Activated T-helper 1 cell treated with anti-CD3 and anti-CD28 coated beads, Interleukin-2, amount 50 U/mL, for 16 hours (primary cell): ENCODE measurements at places on chromosomes 3 and 15.
A peak's percentile ranks its signal among the peaks of the same experiment; 100 is the strongest.

DNA sequence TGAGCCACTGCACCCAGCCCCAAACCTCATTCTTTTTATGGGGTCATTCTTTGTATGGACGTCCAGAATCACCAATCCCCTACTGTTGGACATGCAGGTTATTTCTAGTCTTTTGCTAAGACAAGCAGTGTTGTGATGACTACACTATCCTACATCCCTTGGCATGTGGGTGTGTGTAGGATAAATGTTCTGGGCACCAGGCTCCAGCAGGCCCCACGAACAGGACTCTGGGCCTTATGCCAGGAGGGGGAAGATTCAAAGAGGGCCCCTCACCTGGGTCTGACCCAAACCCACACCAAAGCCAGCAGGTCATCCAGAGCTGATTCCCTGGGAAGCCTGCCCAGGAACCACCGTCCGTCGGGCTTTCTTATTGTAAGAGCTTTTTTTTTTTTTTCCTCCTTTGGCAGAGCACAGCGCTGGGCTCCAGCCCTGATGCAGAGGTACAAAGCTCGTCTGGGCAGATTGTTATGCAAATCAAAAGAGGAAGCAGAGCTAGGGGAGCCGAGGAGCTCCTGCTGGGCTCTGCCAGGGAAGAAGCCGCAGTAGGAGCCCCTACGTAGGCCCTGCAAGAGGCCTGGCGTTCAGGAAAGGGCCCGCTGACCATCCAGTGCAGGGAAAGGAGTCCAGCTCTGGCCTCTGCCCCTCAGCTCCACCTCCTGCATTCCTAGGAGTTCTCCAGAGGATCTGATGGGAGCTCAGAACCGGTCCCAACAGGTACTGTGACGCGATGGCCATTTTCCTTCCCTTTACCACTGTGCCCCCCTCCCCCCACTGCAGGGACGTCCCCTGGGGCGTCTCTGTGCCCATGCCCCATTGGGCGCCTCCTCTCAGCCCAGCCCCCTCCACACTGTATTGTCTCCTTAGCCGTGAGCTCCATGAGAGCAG lies 29.0 kb upstream of the FURIN start:
- DNase-seq = no peak

DNA sequence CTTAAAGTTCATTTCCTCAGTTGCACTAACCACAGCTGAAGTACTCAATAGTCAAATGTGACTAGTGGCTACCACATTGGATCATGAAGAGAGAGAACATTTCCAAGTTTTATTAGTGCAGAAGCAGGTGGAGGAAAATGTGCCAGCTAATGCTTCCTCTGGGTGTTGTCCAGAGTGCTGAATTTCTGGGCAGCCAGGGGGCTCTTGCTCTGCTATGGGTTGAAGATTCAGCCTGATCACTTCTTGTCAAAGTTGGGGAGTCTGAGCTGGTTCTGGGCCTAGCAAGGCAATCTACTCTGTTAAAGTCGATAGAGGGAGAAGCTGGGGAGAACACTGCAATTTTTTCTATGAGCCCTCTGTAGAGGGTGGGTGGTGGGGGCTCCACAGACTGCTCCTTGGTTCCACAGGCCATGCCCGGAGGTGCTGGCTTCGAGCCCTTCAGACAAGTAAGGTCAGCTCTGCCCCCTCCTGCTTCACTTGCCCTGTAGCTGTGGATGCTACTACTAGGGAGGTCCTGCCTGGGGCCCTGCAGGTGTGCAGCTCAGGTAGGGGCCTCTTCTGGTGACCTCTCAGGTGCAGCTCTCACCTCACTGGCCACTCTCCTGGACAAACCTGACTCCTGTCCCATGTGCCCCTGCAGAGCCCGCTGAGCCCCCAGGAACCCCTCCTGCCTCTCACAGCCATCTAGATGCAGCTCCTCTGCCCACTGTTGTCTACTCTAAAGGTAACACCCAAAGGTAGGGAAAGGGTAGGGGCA lies 8.2 kb downstream of the ALG3 start:
- DNase-seq = no peak

DNA sequence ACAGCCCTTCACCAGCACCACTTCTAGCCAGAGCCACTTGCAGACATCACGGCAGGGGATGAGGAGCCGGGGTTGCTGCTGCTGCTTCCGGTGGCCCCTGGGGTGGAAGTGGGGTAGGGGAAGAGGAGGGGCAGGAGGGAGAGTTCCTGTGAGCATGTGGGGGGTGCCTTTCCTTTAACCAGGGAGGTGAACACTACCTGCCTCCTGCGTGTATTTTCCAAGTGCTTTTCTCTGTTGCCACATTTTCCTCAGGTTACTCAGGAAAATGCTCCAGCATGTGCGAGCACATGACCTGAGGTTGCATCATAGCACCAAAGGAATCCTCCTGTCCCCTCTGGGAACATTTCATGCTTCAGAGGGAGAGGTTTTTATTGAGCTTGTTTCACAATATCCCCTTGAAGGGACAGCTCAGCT lies 12.2 kb upstream of the SACM1L start:
- peak; percentile 43 for DNase-seq

- DNase-seq = no peak
Observed at GRCh38 chr3:129095285-129095684, 26.3 kb downstream of the RAB43 start.

DNA sequence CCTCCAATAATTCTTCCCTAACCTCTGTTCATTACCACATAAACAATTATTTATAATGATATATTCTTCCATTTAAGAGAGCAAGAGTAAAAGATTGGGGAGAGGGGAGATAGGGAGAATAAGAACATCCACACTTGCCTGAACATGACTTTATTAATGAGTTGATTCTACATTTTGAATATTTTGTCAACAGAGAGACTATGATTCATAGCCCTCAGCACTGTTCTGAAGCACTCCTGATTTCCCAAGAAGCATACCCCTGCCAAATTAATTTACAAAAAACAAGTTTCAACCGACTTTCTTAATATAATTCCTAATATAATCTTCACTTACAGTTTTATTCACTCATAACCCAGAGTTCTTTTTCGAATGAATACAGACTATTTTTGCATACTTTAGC lies 828.8 kb downstream of the ROBO2 start:
- no peak for DNase-seq

DNA sequence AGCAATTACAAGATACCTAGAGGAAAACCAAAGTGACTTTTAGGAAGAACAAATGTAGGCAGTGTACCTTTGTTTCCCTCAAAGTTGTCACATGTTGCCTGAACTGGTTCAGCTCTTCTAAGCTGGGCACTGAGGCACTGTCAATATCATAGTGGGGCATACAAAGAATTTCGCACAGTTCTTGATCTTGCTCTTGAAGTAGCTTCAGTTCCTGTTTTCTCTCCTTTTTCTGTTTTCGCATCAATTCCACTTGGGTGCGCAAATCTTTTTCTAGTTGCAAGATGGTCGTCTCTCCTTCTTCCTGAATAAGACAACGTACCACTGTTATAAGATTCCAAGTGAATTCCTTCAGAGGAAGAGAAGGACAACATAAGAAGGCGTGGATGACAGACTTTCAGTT lies 12.7 kb downstream of the PRC1 start:
- DNase-seq = no peak

DNA sequence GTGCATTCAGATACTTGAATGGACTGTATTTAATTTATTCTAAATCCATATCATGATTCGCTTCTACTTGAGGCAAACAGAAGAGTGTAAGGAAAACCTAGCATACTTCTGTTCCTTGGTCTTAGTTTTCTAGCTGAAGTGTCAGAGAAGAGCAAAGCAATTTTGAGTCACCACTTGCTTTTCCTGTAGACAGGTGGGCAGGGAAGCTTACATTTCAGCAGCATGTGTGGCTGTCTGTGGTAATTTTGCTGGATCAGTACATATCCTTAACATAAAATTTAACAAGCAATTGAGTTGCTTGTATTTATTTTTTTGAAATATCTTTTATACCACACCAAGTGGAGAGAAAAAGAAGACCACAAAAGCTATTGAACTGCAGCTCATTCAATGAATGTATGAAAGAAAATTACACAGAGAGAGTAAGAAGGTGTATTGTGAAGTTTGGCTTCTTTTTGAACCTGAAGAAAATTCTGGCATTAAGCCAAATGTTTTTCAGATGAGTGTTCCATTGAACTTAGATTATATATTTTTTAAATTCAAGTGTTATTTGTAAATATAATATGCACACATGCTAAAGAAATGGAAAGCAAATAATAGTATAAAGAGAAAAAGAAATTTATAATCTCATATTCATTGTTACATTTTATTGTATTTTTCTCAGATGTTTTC lies 747.6 kb downstream of the NAALADL2 start:
- DNase-seq = no peak
